Suppressor macrophage (primary cell): ENCODE measurements at places on chromosomes 4 and X.

DNA sequence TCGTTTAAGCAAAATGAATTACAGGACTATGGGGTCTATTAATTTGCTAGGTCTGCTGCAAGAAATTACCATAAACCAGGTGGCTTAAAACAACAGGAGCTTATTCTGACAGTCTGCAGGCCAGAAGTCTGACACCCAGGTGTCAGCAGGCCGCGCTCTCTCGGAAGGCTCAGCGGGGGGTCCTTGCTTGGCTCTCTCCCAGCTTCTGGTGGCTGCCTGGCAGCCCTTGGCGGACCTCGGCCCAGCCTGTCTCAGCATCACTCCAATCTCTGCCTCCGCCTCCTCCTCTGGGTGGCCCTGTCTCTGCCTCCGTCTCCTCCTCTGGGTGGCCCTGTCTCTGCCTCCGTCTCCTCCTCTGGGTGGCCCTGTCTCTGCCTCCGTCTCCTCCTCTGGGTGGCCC is 580.5 kb upstream of the FAT1 start:
- no peak for DNase-seq

GRCh38 chrX:51395810-51396728 is 63.4 kb downstream of the NUDT10 start:
- no peak for DNase-seq

DNA sequence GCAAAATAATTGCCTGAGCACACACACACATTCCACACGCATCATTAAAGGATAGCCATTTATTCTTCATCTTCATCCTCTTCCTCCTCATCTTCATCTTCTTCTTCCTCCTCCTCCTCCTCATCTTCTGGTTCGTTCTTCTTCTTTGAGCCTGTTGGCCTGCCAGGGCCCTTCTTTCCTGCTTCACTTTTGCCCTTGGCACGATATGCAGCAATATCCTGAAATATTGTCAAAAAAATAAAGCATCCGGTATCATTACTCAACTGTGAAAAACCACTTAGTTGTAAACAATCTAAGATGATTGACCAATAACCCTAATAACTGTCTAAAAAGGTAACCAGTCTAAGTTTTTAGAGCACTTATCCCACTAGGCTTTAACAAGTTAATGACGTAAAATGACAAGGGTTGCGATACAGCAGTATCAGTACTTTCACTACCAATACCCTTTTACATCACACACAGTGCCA is 2.1 kb downstream of the HMGB2 start:
- DNase-seq: no peak

DNA sequence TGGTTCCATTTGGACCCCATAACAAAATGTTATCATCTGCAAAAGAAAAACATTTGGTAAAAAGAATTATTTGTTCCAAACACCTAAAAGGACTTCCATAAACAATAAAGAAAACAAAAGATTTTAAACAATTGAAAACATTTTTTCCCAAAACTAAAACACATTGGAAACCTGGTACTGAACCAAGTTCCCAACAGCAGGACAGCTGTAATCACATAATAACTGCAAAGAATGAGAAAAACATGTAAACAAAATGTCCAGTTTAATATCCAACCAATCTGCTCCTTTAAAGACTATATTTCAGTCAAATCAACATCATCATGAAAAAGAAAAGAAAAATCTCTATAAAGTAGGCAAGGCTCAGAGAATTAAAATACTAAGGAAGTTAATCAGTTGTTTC is 36.3 kb downstream of the PRDM5 start:
- DNase-seq: no peak

DNA sequence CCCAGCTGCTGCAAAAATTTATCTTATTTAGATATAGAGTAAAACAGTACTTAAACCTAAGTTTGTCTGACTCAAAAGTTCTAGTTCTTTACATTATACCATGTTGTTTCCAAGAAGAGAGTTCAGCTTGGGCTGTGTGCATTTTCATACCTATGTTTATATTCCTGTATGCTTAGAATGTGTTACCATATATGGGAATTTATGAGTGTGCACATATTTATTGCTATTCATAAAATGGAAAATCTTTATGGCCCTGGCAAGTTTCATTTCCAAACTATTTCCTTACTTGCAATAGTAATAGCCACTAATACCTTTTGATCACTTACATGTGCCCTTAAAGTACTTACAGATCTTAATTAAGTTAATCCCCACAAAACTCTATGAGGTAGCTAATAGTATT is 2.6 kb downstream of the HEPH start:
- no peak for DNase-seq

GRCh38 chrX:85992811-85993229 is 54.5 kb downstream of the CHM start:
- no peak for DNase-seq

GRCh38 chrX:126701380-126701779 is 118.1 kb upstream of the PRR32 start:
- no peak for DNase-seq

DNA sequence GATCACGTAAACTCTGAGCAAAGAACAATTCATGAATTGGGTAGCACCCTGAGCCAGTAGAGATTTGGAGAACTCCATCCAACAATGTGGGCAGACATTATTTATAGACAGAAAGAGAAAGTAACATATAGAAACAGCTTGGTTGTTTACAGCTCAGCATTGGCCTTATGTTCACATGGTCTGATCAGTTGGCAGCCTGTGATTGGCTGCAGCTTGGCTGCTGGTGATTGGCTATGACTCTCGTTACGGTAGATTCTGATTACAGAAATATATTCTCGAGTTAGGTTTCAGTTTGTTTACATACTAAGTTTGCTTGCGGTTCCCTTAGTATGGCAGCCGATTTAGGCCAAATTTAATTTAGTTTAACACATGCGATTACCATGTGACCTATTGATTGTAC is 663.4 kb downstream of the RAPGEF2 start:
- no peak for DNase-seq

DNA sequence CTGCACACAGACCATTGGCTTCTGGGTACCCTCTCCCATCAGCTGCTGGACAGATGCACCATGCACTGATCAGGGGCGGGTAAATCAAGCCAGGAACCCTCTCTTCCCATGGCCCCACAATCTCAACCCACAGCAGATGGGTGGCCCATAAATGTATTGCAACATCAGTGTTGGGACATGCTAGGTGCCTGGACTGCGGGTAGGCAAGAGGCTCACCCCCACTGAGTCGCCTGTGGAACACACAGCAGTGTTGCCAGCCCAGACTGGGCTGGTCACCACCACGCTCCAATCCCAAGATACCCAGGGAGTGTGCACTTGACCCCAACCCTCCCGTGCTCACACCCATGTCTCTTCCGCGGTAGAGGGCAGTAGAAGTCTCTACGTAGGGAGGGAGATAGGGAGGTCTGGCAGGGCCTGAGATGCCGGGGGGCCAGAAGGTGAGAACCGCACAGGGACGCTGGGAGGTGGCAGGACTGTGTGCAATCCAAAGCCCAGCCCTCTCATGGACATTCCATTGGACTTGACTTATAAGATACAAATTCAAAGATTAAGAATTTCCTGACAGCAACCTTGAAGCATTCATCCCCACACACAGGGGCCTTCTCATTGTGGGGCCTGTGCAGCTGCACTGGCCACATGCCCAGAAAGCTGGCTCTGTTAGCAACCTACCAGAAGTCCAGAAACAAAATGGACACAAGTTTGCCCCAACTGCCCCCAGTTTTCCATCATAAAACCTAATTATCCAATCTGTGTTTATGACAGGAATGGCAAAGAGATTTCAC is 183.7 kb downstream of the NSUN7 start:
- no peak for DNase-seq

- DNase-seq: no peak
These were observed 239.5 kb downstream of the OPHN1 start for GRCh38 chrX:68193786-68194185.

- DNase-seq: no peak
These were observed 100.6 kb downstream of the AKAP4 start for GRCh38 chrX:50100188-50100587.

GRCh38 chr4:34943741-34944386 is 1300.5 kb downstream of the ARAP2 start:
- DNase-seq: no peak

GRCh38 chr4:54784161-54784671 is 126.5 kb downstream of the KIT start:
- DNase-seq: peak; percentile 54
